ENCODE measurements at places on chromosomes 3 and 15. TPM values are rescaled to one million over a fixed set of nuclear protein-coding genes. Genes with fewer than 3 reads are reported as not detected.
A peak's percentile ranks its signal among the peaks of the same experiment; 100 is the strongest.

- no peak for DNase-seq
Observed at GRCh38 chr15:56617628-56618027, 115.7 kb downstream of the ZNF280D start.

Gene AADACL2
- total RNA-seq = not detected

- DNase-seq = no peak
Observed at GRCh38 chr3:139318431-139318816, 25.4 kb upstream of the MRPS22 start.

DNA sequence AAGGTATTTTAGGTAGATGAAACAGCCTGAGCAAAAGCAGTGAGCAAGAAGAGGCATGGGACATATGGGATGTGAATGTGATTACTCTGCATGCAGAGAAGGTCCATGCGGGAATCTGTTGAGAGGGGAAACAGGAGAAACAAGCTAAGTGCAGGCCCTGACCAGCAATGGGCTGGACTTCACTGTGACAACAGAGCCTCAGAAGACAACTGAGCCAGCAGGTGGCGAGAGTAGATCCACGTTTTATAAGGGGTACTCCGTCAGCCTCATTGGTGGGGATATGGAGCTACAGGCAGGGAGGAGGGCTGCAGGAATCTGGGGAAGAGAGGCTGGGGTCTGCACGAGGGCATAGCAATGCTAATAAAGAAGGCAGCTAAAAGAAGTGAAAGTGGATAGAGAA is 405.9 kb upstream of the LMCD1 start:
- no peak for DNase-seq

Gene GABRB3
- 124 TPM for total RNA-seq

- no peak for DNase-seq
Observed at GRCh38 chr3:196193736-196194541, 17.3 kb downstream of the ZDHHC19 start.

GRCh38 chr3:9422712-9423424 is 25.5 kb downstream of the SETD5 start:
- peak; percentile 85 for DNase-seq

- DNase-seq = no peak
Observed at GRCh38 chr3:187920913-187921312, 175.6 kb upstream of the BCL6 start.

- DNase-seq = no peak
Observed at GRCh38 chr3:182005701-182006100, 294.0 kb downstream of the SOX2 start.

- no peak for DNase-seq
Observed at GRCh38 chr3:152539191-152539764, 270.5 kb downstream of the MBNL1 start.

- no peak for DNase-seq
Observed at GRCh38 chr3:72582211-72582878, 265.9 kb downstream of the SHQ1 start.

Gene UACA
- 64.3 TPM for total RNA-seq

DNA sequence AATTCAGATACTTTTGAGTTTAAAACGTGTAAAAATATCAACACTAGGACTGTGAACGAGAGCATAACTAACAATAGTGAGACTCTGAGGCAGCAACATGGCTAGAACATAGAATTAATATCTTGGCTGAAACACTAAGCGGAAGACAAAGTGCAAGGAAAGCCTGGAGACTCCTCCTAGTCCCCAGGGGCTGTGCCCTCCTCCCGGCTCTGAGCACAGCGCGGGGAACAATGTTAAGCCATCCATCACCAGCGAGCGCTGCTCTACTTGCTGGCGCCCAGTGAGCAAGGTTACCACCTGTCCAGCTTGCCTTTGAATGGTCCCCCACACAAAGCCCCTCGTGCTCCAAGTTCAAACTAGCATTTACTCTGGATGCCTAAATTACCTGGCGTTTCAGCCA is 436.9 kb downstream of the FOXP1 start:
- no peak for DNase-seq

Gene PLCB2
- total RNA-seq = 3.3 TPM

DNA sequence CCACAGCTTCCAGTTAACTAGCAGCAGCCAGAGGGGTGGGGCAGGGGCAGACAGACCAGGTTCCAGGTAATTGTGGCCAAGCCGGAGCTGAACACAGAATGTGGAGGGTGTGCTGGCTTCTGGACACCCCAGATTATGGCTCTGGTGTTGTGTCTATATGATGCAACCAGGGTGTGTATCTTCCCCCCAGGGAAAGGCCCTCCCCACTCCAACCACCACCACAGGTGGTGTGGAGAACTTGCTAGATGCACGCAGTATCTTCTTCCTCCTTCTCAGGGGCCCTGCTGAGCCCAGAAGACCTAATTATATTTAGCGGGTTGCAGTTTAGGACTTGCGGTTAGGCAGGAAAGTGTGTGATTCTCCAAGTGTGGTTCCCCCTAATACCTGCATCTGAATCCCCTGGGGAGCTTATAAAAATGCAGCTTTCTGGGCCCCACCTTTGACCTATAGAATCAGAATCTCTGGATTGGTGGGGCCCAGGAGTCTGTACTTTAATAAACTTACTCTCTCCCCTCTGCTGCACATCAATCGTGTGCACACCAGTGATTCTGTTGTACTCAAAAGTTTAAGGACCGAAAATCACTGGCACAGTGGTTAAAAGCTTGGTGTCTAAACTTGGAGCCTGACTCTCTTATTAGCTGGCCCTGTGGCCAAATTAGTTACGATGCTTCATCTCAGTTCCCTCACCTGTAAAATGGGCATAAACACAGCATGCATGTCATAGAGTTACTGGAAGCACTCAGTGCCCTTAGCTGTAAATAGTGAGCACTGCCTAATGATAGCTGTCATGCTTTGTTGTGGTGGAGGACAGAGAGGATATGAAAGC is 379.1 kb upstream of the PROK2 start:
- DNase-seq = no peak

Gene SCG3
- 30.6 TPM for total RNA-seq

Gene INO80
- 50.8 TPM for total RNA-seq

DNA sequence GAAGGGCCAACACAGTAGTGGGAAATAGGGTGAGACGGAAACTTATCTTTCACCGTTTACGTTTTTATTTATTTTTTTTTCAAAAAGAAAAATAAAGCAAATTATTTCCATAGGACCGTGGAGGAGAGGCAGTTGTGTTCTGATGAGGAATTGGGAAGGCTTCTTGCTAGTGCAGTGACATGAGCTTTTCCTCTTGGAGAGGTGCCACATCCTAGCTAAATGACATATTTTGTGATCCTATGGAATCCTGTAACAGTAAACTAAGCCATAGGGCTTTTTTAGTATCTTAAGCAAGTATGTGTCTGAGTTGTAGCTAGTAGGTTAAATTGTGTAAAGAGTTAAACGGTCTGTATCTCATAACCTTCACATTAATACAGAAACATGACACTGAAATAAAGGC is 609.9 kb downstream of the RBMS3 start:
- no peak for DNase-seq

Gene WDR72
- 0.16 TPM for total RNA-seq

GRCh38 chr3:23258110-23258509 is 55.0 kb downstream of the UBE2E2 start:
- no peak for DNase-seq

DNA sequence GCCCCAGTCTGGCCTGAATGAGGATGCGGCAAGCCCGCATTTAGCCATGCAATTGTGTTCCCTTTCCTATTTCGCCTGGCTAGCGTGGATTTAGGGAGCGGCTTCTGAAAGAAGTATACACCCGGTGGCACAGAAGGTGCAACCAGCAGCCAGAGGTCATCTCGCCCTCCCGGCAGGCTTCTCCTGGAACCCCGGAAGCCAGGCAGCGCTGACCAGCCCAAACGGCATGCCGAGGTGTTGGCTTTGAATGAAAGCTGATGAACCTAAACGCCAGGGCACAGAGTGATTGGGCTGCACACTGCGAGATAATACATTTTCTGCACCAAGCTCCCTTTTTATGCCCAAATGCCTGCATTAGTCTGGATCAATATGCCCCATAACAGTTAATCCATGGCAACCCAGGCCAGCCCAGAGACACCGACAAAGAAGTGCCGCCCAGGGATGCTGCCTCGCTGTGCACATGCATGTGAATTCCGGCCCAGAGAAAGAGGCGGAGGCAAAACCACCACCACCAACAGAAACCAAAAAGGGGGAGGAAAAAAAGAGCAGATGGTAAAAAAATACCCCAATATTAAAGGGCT is 1.4 kb downstream of the SRGAP3 start:
- no peak for DNase-seq

GRCh38 chr3:6716420-6716819 is 144.5 kb upstream of the GRM7 start:
- no peak for DNase-seq

GRCh38 chr3:94356581-94356980 is 293.7 kb downstream of the NSUN3 start:
- no peak for DNase-seq

- DNase-seq = no peak
Observed at GRCh38 chr15:31341071-31341470, 14.4 kb downstream of the KLF13 start.

GRCh38 chr15:37101980-37102304 is 1.6 kb upstream of the MEIS2 start:
- DNase-seq = peak; percentile 58

Gene PLCH1
- 10.9 TPM for total RNA-seq

GRCh38 chr3:49339581-49339940 is 292 bp downstream of the USP4 start:
- DNase-seq = no peak

Gene KLHL40
- total RNA-seq = not detected

DNA sequence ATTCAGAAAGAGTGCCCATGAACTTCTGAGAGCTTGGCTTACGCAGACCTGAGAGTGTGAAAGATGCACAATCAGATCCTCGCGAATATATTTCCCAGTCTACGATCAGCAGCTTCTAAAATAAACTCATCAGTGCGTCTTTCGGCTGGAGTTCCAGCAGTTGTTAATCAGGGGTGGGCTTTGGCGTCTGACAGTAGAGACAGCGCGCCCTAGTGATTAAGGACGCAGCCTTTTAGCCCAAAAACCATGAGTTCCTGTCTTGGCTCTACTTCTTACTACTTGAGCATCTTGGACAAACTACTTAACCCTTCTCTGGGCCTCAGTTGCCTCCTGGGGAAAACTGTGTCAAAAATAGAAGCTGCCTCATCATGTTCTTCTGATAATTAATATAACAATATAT is 15.8 kb upstream of the ARRDC4 start:
- no peak for DNase-seq

Gene RFT1
- 8.6 TPM for total RNA-seq

- no peak for DNase-seq
Observed at GRCh38 chr15:96182736-96183513, 147.6 kb upstream of the NR2F2 start.

Gene SMAD6
- 1.9 TPM for total RNA-seq

DNA sequence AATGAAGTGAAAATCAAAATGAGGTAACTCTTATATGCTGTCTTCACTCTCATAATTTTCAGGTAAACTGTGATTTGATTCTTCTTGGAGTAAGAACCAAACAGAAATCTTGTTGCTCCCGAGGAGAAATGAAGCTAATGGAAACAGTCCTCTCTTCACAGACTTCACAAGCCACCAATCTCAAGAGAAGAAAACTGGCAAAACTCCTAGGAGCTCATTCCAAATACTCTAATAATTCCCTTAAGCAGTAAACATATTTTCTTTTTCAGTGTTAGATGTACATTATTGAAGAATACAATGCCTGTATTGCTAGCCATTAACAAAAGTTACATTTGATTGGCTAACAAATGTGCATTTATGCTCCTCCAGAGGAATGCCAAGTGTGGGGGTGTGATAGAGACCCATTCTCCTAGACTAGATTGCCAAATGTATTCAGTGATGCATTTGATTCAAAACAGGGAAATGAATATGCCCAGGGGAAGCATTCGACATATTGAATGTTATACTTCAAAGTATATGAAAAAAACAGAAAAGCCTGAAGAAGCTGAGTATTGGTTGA is 11.8 kb upstream of the RIOX2 start:
- no peak for DNase-seq

GRCh38 chr3:177615015-177615414 is 417.7 kb upstream of the TBL1XR1 start:
- DNase-seq = no peak

Gene P2RY1
- 9.5 TPM for total RNA-seq

DNA sequence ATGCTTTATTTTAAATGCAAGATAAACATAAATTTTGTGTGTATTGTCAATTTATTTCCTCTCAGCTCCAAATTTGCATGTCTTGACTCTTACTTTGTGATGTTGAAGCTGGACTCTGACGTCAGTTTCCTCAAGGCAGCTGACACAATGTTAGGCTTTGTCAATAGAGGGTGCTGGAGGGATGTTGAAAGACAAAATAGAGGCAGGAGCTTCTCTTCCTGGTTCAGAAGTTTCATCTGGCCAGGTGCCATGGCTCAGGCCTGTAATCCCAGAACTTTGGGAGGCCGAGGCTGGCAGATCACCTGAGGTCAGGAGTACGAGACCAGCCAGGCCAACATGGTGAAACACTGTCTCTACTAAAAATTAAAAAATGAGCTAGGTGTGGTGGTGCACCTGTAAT is 408.6 kb downstream of the GBE1 start:
- DNase-seq = no peak

Gene SCAMP2
- total RNA-seq = 8.0 TPM

Gene ITIH1
- total RNA-seq = 0.94 TPM

GRCh38 chr3:53794597-53794996 is 51.6 kb downstream of the CHDH start:
- no peak for DNase-seq

- no peak for DNase-seq
Observed at GRCh38 chr15:77371850-77372563, 47.9 kb downstream of the PEAK1 start.

Gene PIERCE2
- total RNA-seq = 5.0 TPM

All from occipital lobe (tissue), 3 donors.